ENCODE measurements at places on chromosomes 5 and 9.

DNA sequence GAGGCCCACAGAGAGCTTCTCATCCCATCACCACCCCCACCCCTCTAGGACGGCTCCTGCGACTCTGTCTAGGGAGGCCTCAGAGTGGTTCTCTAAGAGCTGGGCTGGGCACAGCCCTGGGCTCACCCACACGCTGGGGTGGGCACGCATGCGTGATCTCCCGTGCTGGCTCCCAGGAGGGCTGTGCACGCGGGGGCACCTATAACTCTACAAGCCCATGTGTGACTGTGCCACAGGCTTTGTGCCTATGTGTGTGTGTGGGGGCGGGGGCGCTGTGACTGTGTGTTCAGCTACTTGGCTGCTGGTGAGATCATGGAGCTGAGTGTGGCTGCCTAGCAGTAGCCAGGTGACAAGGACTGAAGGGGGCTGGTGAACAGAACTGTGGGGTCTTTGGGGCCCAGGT is 32.2 kb downstream of the NDUFA8 start:
- no peak for DNase-seq

- no peak for DNase-seq
Measured at GRCh38 chr9:131393622-131394463, at the start of gene PRRC2B. Gene PRRC2B, plus strand, starts transcription at chr9:131394086. Its CDS starts 36,059 bp downstream, at chr9:131430145.

DNA sequence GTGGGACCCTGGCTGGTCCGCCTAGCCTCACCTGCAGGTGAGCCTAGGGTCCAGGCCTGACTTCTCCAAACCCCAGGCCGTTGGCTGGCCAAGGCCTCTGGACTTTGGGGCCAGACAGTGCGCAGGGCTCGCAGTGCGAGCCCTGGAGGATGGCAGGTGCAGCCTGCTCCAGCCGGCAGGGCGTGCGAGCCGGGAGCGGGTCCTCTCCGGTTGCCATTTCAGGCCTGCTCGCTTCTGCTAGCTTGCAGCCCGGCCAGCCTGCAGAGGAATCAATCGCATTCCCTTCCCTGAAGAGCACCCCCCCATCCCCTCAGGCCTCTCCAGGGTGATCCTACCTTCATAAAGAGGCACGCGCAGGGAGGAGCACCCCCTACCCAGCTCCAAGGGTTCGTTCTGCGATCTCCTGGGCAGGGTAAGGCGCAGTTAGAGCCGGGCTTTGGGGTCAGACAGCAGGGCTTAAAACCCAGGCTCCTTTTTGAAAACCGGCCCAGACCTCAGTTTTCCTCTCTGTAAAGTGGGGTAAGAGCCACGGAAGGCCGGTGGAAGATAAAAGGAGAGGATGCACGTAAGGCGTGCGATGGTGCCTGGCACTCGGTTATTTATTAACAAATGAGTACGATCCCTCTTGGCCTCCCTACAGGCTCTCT is 6.2 kb downstream of the BARHL1 start:
- no peak for DNase-seq

- no peak for DNase-seq
Measured at GRCh38 chr5:58410441-58410840, 49.4 kb downstream of the PLK2 start.

DNA sequence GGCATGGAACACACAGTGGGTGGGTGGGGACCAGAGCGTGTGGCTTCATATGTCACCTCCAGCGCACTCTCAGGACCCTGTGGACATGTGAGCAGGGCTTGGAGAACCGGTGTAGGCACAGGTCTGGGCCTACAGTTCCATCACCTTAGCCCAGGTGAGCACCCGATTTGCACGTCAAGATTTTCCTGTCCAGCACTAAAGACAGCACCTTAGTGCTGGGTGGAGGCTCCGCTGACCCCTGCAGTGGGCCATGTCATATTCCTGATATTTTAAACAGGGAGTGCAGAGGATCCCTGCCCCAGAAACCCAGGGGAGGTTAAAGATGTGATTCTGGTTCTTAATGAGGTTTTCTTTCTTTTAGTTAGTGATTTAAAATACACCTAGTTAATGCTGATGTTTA is 356.0 kb upstream of the IRX4 start:
- no peak for DNase-seq

Measured in NCI-H187 treated with DMSO at 0.1 percent for 48 hours (cell line).